ENCODE measurements at places on chromosomes 12 and 14.

DNA sequence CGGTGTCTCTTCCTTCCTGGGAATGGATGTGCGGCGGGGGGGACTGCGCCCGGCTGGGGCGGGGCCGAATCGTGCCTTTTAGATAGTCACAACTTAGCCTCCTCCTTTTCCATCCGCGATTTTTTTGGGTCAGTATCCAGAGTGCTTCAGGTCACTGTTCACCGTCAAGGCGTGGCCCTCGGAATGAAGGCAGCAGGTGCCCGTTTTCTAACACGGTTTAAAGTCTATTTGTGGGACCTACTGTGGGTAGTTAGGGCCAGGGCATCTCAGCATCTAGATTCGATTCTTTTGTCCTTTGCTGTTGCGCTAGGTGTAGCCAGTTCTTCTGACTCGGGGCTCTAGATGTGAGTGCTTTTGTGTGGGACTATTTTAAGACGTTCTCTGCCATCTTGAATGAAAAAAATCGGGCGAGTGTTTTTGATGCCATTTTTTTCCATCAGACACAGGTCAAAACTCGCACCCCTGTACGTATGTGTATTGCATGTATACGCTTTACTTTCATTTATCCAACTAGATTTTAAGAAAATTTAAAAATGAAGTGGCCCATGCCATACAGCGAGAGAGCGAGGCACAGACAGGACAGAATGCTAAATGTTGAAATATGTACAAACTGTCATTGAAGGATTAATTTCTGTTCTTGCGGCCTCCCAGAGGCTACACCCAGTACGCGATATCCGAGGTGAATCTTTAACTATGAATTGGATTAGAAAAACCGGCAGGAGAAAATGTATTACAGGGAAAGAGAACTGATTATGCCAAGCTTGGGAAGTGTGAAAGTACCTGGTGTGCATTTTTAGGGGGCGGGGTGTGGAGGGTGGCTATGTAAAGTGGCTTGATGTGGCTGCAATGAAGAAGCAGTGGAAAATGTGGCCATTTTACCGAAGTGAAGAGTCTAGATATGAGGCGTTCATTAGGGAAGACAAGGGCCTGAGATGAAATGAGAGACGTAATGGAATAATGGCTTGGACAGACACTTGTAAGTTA, 835 bp downstream of the VEZT start:
- peak; percentile 11 for DNase-seq

DNA sequence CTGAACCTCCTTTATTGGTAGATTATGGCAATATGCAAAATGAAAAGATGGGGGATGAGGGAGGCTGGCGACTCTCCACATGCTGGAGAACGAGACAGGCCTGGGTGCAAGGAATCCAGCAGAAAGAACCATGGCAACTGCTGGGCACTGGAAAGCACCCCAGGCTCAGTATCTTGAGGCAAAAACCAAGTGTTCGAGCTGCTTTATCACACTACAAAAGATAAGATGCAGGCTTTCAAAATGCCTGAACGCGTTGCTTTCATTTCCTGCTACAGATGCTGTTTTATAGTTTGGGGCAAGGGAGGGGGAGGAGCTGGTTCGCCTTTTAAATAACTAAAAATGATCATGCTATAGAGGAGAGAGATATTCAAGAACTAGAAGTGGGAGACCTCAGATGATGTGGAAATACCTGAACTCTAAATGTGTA, 38.9 kb downstream of the NIN start:
- DNase-seq: no peak

DNA sequence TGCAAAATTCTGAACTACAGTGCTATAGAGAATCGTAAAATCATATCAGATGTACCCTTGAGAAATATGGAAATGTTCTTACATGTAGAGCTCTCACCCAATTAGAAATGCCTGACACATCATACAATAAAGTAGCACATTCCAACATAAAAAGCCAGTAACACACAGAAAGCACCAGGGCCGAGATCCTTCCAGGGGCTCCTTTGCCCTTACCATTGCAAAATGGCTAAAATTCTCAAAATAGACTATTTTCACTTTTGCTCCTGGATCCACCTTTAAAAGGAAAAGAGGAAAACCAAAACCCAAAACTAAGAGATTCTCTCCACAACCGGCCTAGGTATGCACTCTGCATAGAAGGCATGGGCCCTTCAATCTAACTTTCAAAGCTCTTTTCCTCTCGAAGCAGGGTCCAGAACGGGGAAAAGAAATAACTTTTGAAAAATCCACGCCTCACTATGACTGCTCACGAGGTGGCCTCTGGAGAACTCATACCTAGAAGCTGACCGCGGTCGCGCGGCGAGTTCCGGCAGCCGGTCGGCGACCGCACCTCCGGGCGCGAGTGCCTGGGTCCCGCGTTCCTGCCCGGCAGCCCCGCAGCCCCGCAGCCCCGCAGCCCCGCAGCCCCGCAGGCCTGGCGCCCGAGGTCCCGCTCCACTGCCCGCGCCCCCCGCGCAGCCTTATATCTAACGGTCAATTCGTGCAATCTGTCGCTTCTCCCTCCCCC, 2.7 kb downstream of the OTX2 start:
- no peak for DNase-seq

- DNase-seq: peak; percentile 28
Measured at GRCh38 chr12:51886021-51886710, 1.7 kb upstream of the ANKRD33 start.

DNA sequence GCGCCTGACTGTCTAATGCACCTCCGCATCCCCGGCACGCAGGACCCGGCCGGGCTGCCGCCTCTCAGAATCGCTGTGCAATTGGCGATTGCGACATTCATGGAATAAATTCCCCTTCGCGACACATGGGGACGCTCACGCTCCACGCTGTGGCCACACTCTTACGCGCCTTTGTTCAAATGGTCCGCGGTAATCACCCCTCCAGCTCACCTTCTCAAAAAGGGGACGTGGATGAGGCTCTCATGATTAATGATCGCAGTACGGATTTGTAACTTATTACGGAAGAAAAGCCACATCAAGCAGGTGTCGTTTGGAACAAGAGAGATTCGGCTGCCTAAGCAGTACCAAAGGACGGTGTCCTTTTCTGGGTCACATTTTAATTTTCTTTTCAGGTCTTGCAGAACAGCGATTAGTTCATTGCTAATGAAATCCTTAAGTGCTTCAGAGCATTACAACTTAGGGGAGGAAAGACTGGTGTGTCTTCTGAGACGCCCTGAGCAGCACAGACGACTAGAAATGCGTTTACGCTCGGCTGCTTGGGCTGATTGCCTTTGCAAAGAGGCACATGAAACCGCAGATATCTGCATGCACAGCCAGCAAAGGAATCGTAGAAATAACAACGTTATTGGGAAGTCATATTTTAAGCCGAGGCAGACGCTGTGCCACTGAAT, 37.3 kb upstream of the ADGRD1 start:
- no peak for DNase-seq

- DNase-seq: no peak
Measured at GRCh38 chr12:101166866-101167265, 43.2 kb downstream of the SLC5A8 start.

GRCh38 chr12:45260104-45260815, 44.4 kb downstream of the ANO6 start:
- DNase-seq: no peak

DNA sequence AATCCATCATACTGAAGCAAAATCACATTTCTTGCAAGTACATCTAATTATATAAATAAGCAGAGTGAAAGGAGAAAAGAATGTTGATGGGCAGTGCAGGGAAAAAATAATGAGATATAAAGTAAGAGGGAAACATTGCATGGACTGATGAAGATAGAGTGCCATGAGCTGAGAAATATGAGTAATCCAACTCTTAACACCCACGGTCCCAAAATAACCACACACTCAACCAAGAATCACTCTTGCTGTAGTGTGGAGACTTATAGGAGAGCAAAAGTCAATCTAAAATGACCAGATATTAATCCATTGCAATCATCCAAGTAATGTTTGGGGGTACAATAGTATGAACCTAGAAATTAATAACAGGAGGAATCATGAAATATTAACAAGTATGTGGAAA, 40.2 kb downstream of the MYF5 start:
- DNase-seq: no peak

- DNase-seq: no peak
Measured at GRCh38 chr14:105503296-105503640, 12.2 kb downstream of the TEDC1 start.

GRCh38 chr12:85186236-85186635, 93.8 kb upstream of the ALX1 start:
- no peak for DNase-seq

DNA sequence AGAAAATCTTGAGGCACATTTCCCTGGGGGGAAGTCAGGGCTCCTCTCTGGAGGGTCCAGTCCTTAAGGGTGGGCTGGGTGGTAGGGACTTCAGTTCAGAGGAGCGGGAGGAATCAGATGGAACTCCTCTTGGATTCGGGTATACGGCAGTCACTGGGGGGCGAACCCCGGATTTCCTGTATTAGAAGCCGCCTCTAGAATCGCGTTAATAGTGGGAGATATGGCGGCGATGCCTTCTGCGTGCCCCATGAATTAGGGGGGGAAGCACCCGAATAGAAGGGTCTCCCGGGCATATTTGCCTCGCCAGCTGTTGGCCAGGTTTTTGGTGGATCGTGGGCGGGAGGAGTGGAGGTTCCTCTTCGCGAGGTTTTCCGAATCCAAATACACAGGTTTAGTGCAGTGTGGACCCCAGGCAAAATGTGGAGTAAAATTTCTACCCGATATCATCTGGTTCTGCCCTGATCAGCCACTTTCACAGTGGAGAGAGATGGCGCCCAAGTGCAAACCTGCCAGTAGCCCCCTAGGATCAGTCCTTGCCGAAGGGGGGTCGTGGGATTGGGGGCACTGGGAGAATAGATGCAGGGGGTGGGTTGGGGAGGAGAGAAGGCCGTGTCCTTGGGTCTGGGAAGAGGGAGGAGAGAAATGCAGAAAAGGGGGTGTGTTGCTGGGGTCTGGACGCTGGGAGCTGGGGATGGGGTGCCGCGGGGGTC, 628 bp downstream of the MEG3 start:
- DNase-seq: no peak

GRCh38 chr14:22715186-22715812, 51.2 kb upstream of the OXA1L start:
- no peak for DNase-seq

- DNase-seq: no peak
Measured at GRCh38 chr14:56195704-56196103, 77.5 kb downstream of the PELI2 start.

DNA sequence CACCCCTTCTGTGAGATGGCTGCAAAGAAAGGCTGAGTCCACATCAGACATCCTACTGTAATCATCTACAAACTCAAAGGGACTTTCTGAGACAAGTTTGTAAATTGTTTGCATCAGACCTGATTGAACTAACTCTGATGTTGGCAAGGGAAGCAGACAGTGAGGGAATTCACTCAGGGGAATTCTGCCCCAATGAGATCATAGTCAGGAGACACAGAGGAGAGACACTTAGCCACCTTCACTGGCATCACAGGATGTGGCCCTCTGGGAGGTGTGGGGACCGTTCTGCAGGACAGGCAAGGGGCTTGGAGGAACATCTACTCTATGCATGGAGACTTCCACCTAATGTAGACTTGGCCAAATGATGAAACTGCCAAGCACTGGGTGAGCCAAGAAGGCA, 70.7 kb upstream of the DDX11 start:
- DNase-seq: no peak

DNA sequence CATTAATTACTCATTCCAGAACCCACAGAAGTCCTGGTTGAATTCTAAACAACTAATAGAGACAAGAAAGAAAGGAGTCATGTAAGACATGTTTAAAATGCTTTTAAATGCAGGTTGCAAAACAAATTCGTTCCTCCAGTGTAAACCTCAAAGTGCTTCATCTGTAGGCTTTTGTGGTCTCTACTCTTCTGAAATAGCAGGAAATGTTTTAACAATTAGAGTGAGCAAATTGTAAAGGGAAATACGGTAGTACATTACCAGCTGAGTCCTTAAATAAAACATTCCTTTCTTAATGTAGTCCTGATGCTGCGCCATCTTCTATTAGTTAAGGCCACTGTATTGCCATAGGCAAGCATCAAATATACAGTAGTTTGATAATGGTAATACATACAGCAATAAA, 1934.2 kb upstream of the SEL1L start:
- no peak for DNase-seq

DNA sequence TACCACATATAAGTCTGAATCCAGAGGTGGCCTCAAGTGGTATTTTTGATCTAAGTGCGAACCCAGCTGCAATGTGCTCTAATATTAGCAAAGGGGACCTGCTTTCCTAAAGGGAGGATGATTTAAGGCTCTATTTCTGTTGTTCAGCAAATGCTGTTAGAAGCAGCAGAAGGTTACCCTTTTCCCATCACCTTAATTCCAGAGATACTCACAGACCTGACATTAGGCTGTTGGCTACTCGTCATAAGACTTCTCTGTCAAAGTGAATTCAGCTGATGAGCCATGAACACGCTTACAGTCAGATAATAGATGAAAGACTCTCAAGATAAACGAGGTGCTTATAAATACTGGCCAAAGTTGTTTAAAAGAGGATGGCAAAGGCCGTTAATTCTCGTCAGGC, 308.7 kb upstream of the DDHD1 start:
- no peak for DNase-seq

- no peak for DNase-seq
Measured at GRCh38 chr12:28799348-28799747, 349.7 kb upstream of the FAR2 start.

DNA sequence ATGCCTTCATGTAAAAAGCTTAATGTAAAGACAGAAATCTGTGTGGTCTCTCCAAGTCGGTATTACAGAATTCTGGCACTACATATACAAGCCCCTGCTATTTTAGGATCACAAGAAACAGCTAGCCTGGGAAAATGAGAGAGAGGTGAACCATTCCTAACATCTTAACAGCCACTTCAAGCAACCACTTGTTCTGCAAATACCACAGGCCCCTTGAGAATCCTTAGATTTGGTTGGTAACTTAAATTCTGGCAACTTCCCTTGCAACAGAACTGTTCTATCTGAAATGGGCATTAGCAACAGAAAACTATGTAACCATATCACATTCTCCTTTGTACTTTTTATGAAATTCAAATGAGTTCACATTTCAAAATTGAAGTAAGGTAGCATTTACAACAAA, 68.5 kb downstream of the SPPL3 start:
- no peak for DNase-seq

GRCh38 chr14:33709283-33709682, 241.6 kb downstream of the EGLN3 start:
- no peak for DNase-seq

DNA sequence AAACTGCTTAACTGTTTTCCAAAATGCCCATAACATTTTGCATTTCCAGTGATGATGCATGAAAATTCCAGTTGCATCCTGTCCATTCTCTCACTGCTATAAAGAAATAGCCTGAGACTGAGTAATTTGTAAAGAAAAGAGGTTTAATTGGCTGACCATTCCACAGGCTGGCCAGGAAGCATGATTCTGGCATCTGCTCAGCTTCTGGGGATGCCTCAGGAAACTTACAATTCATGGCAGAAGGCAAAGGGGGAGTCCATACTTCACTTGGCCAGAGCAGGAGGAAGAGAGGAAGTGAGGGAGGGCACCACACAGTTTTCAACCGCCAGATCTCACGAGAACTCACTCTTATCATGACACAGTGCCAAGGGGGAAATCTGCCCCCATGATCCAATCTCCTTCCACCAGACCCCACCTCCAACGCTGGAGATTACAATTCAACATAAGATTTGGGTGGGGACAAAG, 18.2 kb upstream of the CLEC2D start:
- peak; percentile 41 for DNase-seq

- no peak for DNase-seq
Measured at GRCh38 chr12:65330331-65330730, 51.8 kb downstream of the MSRB3 start.

- no peak for DNase-seq
Measured at GRCh38 chr14:75442642-75443041, 14.8 kb downstream of the JDP2 start.

GRCh38 chr12:42921741-42922504, 332.4 kb upstream of the PRICKLE1 start:
- DNase-seq: no peak
